A549 treated with RU486 at 1 μM for 4 hours (cell line): ENCODE measurements at places on chromosomes 3 and 15. TPM values are rescaled to one million over a fixed set of nuclear protein-coding genes. Genes with fewer than 3 reads are reported as not detected.

The ZNF148 gene
- total RNA-seq, result 7.1 to 10.8 TPM (median 10.2 TPM) in 5 replicates

The KNG1 gene
- 0.09 TPM in 1 of 5 replicates, not detected in the others for total RNA-seq

The OXTR gene
- 6.8 to 9.4 TPM (median 8.8 TPM) in 5 replicates for total RNA-seq

The KLF15 gene
- total RNA-seq, result 0.06 to 0.19 TPM (median 0.09 TPM) in 4 of 5 replicates, not detected in the other

The ITGB5 gene
- total RNA-seq, result 378 to 458 TPM (median 414 TPM) in 5 replicates

The PIERCE2 gene
- 1.8 to 4.8 TPM (median 4.3 TPM) in 5 replicates for total RNA-seq

The SH2D7 gene
- total RNA-seq, result not detected in 5 replicates

The ADGRG7 gene
- not detected in 5 replicates for total RNA-seq

The CHCHD6 gene
- 17.5 to 20.1 TPM (median 18.9 TPM) in 5 replicates for total RNA-seq

The MB21D2 gene
- total RNA-seq, result 3.0 to 5.7 TPM (median 5.2 TPM) in 5 replicates

The SCAANT1 gene
- 1.2 TPM in 1 of 5 replicates, not detected in the others for total RNA-seq

The PLA2G4D gene
- total RNA-seq, result not detected in 5 replicates

The ZNF385D gene
- total RNA-seq, result not detected in 5 replicates

The TMEM207 gene
- total RNA-seq, result not detected in 5 replicates

The IL17RE gene
- 0.88 to 1.8 TPM (median 1.5 TPM) in 5 replicates for total RNA-seq

The SLC12A8 gene
- 0.87 to 1.6 TPM (median 1.4 TPM) in 5 replicates for total RNA-seq

The RPS27L gene
- 395 to 420 TPM (median 407 TPM) in 5 replicates for total RNA-seq

The SLC9C1 gene
- total RNA-seq, result not detected in 5 replicates

The SNTN gene
- not detected in 5 replicates for total RNA-seq

The SOX2 gene
- 0.76 to 1.0 TPM (median 0.87 TPM) in 5 replicates for total RNA-seq

The PDHB gene
- 56.2 to 68.2 TPM (median 63.3 TPM) in 5 replicates for total RNA-seq

The TM4SF18 gene
- 27.6 to 49.8 TPM (median 45.8 TPM) in 5 replicates for total RNA-seq

The DZIP1L gene
- 4.9 to 7.8 TPM (median 6.5 TPM) in 5 replicates for total RNA-seq

The PLSCR2 gene
- total RNA-seq, result not detected in 5 replicates

The SERPINI1 gene
- 1.8 to 4.0 TPM (median 2.6 TPM) in 5 replicates for total RNA-seq

The SNAPC5 gene
- total RNA-seq, result 44.1 to 57.6 TPM (median 49.2 TPM) in 5 replicates

The XXYLT1 gene
- 9.6 to 13.0 TPM (median 12.4 TPM) in 5 replicates for total RNA-seq

The ATP10A gene
- 6.0 to 8.2 TPM (median 6.9 TPM) in 5 replicates for total RNA-seq

The IL20RB gene
- 0.71 to 1.0 TPM (median 0.90 TPM) in 5 replicates for total RNA-seq

The SLC27A2 gene
- 28.1 to 33.7 TPM (median 29.4 TPM) in 5 replicates for total RNA-seq

The CTXND1 gene
- 0.02 TPM in 1 of 5 replicates, not detected in the others for total RNA-seq

The RBSN gene
- total RNA-seq, result 6.5 to 10.5 TPM (median 10.0 TPM) in 5 replicates

The GOLGA6L10 gene
- 0.38 to 0.71 TPM (median 0.59 TPM) in 5 replicates for total RNA-seq

The PDCD10 gene
- 45.8 to 64.4 TPM (median 51.7 TPM) in 5 replicates for total RNA-seq

The PLA2G4F gene
- total RNA-seq, result not detected in 5 replicates

The BNC1 gene
- total RNA-seq, result 0.47 to 0.62 TPM (median 0.53 TPM) in 5 replicates

The DUOXA2 gene
- not detected in 5 replicates for total RNA-seq

The PPARG gene
- 37.6 to 40.8 TPM (median 38.3 TPM) in 5 replicates for total RNA-seq

The P2RY1 gene
- total RNA-seq, result 0.31 to 0.49 TPM (median 0.35 TPM) in 5 replicates

The CRYBG3 gene
- total RNA-seq, result 5.9 to 9.7 TPM (median 6.7 TPM) in 5 replicates

The ZNF502 gene
- 1.3 to 2.2 TPM (median 1.4 TPM) in 5 replicates for total RNA-seq

The GALNT15 gene
- total RNA-seq, result 0.02 to 0.14 TPM (median 0.07 TPM) in 3 of 5 replicates, not detected in the others

The CCDC9B gene
- 13.4 to 21.7 TPM (median 17.2 TPM) in 5 replicates for total RNA-seq

The GOLGA8H gene
- 1.6 to 2.8 TPM (median 2.2 TPM) in 5 replicates for total RNA-seq

The STRC gene
- 0.07 to 0.08 TPM in 2 of 5 replicates, not detected in the others for total RNA-seq

The CFAP100 gene
- not detected in 5 replicates for total RNA-seq

The CCR9 gene
- not detected in 5 replicates for total RNA-seq

The NRROS gene
- total RNA-seq, result not detected in 5 replicates

The MEX3B gene
- 3.8 to 6.4 TPM (median 5.8 TPM) in 5 replicates for total RNA-seq

The ECE2 gene
- not detected in 5 replicates for total RNA-seq

The PARP15 gene
- not detected in 5 replicates for total RNA-seq

The DGKG gene
- total RNA-seq, result 8.0 to 18.8 TPM (median 11.4 TPM) in 5 replicates

The IL17RD gene
- 0.70 to 1.3 TPM (median 0.90 TPM) in 5 replicates for total RNA-seq

The GPR149 gene
- not detected in 5 replicates for total RNA-seq

The MYLK gene
- total RNA-seq, result 12.0 to 19.4 TPM (median 15.0 TPM) in 5 replicates
